Globus pallidus (tissue), 1 donor: ENCODE measurements at places on chromosomes 1 and 21.

DNA sequence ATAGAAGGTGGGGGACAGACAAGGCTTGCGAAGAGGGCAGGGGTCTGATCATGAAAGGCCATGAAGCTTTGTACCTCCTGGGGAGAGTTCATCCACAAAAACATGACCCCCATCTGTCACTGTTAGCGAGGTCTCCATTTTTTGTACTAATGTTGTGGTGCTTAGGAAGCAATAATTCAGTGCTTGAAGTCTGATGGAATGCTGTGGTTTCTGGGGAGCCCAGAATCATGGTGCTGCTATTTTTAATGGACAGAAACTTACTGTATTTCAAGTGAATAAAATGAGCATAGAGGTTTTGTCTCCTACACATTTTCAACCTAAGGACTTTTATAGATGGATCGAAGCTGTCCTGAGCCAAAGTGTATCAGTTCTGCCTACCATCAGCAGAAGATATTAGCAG, 28.2 kb upstream of the RGL1 start:
- DNase-seq, result no peak

DNA sequence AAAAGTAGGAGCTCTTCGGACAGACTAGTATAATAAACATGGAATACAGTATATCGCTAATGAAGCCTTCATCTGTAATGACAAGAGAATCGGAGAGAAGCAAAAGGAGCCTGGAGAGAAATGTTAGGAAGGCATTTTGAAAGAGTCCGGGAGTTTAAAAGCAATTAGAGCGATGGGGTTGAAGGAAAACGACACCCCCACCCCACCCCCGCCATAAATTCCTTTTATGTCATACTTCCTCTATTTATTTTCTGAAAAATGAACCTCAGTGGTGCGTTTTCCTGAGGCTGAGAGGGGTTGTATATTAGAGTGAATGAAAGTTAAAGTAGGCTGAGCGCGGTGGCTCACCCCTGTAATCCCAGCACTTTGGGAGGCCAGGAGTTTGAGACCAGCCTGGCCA, 635 bp upstream of the APH1A start:
- DNase-seq, result no peak

- DNase-seq, result no peak
These were observed 68.7 kb upstream of the AJAP1 start for GRCh38 chr1:4585705-4586104.

DNA sequence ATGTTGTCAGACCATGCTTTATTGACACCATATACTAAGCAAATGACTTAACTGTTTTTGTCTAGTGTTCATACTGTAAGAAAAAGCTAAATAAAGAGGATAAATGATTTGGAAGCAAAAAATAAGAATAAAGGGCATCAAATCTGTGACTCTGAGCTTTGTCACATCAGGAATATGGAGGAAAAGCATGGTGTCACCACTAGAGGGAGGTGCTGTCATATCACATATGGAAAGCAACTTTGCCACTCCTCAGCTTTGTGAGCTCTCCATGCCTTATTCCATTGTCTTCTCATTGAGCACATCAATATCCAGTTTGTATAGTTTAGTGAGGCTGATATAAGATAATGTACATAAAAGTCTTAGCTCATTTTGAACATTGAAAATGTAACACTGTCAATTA, 20.8 kb upstream of the GBP1 start:
- DNase-seq, result peak; percentile 38

DNA sequence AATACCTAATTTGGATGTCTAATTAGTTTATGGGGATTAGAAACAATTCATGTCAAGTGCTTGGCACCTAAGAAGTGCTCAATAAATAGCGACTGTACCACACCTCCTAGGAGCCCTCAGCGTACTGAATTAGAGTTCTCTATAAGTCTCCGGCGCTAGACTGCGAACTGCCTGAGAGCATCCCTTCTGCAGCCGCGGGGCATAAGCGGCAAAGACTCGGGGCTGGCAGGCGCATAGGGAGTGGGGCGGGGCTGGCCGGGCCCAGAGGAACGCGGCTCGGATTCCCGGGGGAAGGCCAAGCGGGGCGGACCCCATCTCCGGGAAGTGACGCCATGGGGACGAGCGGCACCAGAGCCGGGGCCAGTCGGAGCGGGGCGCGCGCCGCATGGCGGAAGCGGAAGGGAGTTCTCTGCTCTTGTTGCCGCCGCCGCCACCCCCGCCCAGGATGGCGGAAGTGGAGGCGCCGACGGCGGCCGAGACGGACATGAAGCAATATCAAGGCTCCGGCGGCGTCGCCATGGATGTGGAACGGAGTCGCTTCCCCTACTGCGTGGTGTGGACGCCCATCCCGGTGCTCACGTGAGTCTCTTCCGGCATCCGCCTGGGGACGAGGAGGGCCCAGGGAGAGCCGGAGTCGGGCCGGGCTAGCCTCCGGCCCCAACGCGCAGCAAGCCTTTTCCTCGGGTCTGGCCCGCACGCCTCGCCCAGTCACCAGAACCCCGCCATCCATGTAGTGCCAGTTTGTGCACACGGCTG, at the start of gene TMEM222:
TMEM222 (plus strand) TSS at position 351 of the 756 bp plus-strand sequence; CDS start at position 386, 35 bp downstream.
- DNase-seq, result peak; percentile 97

- no peak for DNase-seq
These were observed 19.8 kb downstream of the DBT start for GRCh38 chr1:100229681-100230443.

- no peak for DNase-seq
These were observed 213.0 kb upstream of the CACYBP start for GRCh38 chr1:174786760-174787159.

DNA sequence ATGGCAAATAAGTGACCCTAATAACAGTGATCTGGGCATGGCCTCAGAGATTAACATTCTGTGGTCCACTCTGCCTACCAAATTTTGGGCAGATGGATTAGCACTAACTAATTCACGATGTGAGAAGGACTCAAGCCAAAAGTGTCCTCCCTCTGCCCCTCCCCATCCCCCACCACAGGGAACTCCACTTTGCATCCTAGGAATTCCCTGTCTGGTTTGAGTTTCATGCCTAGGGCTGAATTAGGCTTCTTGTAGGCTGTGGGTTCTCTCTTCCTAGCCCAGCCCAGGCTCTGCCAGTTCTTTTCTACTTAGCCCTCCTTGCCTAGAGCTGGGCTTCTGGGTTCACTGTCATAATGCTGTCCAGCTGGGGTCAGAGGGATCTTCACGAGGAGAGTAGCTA, 64.1 kb downstream of the ATP2B4 start:
- no peak for DNase-seq

DNA sequence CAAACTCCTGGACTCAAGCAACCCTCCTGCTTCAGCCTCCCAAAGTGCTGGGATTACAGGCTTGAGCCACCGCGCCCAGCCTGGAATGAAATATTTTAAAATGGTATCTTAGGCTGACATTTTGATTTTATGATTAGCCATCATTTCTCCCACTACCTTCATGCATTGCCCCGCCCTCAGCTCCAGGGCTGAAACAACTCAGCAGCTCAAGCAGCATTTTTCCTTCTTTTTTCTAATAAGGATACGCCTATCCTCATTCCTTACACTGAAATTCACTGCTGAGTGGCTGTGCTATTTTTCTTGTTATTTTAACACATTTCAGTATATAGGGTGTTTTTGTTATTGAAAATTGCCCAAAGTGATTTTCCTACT, 56.8 kb upstream of the HTR1D start:
- no peak for DNase-seq
